ENCODE measurements at places on chromosomes 11 and 22.

DNA sequence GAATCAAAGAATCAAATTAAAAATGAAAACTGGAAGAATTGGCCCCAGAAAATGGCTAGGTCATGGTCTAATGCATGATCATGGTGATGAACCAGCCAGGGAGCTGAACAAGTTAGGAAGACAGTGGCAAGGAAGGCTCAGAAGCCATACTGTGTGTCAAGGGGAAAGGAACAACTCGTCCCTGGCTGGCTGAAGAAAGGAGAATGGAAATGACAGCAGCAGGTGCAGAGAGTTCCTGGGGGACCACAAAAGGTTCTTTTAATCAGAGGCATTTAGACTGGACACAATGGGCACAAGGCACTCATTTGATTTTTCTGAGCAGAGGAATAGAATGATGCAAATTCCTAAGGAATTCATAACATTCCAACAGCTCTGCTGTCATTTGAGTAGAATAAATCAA, 209.9 kb downstream of the LARGE1 start:
- no peak for DNase-seq

- DNase-seq: no peak
Measured at GRCh38 chr11:28401446-28401845, 293.3 kb downstream of the METTL15 start.

DNA sequence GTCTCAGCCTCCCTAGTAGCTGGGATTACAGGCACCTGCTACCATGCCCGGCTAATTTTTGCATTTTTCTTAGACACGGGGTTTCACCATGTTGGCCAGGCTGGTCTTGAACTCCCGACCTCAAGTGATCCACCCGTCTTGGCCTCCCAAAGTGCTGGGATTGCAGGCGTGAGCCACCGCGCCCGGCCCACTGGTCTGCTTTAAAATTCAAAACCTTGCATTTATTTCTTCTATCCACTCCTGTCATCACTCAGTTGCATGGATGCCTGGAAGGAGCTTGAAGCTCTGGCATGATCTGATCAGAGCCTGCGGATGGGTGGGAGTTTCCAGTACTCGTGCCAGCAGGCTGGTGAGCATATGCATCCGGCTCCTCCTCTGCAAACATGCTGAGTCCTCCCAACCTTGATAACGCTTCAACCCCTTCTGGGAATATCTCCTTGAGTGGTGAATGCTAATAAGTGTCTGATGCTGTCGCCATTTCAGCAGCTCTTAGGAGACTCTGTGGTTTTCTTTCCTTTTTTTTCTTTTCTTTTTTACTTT, 39.6 kb downstream of the UBASH3B start:
- DNase-seq: no peak

DNA sequence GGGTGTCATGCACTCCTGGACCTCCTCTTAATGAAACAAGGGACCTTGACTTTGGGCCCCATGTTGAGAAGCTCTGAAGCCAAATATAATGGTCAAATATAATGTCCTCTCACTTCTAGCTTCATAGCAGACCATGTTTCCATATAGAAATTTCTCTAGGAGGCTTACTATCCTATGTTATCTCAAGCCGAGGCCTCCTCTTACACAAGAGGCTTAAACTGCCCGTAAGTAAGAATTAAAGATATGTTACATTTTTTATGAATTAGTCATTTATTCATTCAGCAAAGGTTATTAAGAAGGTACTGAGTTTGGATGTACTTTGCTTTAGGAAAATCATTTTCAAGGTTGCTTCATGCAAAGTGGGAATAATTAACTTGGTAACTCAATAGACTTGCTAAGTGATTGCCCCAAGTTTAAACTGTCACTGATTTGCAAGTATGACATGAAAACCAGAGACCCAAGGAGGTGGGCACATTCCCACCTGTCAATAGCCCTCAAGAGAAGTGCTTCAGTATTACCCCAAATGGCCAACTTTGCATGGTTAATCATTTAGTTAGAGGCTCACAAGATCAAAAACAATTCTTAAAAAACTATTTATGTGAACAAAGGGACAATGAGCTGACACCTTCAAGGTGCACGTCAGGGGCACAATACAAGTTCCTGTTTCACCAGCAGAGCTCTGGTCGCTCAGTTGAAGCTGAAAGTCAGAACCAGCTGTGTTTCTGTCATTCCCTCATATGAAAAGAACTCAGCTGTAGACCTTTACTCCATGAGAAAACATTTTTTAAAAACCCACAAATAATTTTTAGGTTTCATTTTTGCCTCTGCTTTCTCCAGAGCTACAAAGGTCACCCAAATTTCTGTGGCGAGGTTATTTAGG, 20.9 kb downstream of the BDNF start:
- DNase-seq: no peak

- peak; percentile 52 for DNase-seq
Measured at GRCh38 chr11:129846508-129847335, 31.1 kb downstream of the TMEM45B start.

DNA sequence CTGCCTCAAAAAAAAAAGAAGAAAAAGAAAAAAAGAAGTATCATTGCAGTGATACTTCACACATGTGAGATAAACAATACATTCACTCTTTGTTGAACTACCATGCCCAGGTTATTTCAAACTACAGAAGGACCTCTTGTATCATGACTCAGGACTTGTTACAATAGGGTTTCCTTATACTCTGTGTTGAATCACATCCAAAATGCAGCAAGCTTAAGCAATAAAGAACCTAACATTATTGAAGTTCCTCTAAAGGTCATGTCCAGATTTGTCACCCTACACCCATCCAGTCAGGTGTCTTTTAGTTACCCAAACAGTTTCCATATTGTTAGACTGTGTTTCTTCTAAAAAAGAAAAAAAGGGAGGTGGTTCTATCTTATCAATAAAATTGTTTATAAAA, 26.9 kb upstream of the ALKBH3 start:
- DNase-seq: no peak

GRCh38 chr11:114141863-114142580, 82.5 kb downstream of the ZBTB16 start:
- no peak for DNase-seq

DNA sequence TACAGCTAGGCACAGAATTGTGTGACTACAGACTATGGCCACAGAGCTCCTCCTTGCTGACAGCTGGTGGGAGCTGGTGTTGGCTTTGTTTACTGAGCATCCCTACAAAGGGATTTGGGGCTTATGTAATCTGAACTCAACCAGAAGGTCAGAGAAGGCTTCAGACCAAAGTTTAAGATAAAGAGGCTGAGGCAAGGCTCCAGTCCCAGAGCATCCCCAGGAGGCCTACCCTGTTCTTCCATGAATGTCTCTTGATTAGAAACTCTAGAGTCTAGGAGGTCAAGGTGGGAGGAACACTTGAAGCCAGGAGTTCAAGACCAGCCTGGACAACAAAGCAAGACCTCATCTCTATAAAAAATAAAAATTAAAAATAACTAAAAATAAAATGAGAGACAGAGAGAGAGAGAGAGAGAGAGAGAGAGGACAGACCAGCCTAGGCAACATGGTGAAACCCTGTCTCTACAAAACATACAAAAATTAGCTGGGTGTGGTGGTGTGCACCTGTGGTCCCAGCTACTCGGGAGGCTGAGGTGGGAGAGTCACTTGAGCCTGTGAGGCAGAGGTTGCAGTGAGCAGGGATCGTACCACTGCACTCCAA, 125.5 kb upstream of the SERPIND1 start:
- no peak for DNase-seq

DNA sequence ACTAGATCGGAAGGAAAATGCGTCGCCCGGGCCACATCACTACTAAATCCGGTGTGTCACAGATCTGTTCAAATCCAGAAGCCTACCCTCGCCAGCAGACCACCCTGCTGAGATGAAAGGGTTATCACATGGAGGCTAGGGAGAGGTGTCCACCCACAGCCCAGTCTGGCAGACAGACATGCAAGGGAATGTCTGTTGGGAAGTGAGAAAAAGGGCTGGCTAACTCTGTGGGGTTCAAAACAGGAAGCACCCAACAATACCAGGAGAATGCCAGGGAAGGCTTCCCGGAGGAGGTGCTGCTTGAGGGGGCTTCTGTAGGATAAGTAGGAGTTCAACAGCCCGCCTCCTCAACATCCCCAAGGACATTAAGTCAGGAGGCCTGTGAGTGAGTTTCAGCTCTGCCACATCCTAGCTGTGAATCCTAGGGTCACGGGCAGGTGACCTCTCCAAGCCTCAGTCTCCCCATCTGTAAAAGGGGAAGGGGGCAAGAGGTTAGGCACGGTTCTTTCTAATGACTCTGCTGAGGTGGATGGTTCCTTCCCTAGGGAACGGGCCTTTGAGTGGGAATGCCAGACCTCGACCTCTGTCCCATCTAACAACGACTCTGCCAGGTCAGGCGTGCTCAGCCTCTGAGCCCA, 1.1 kb downstream of the TPST2 start:
- no peak for DNase-seq

DNA sequence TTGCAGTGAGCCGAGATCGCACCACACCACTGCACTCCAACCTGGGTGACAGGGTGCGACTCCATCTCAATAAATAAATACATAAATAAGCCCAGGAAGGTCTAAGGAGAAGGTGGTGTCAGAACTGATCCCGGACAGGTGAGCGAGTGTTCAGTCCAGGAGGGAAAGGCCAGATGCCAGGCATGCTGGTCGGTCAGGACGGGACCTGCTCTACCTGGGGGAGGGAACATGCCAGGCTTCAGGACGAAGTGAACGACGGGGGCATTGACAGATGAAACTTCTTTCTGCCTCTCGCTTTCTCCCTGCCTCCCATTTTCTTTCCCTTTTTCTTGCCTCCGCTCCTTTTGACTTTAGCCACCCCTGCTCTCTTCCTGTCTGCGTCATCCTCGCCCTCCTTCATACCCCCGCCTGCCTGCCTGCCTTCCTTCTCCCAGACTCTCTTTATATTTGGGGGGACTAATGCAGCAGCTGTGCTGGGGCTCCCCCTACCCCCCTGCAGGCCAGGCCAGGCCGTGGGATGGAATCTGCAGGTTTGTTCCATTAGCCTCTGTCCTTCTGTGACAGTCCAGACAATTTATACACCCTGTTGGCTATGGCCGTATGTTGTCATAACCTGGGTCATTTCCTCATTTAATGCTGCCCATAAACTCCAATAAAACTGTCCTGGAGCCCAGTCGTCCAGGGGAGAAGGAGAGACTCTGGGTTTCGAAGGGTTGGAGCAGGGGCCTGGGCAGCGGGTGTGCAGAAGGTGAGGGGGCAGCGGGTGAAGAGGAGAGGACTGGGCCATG, 209.2 kb upstream of the TBCEL start:
- no peak for DNase-seq

GRCh38 chr11:86728562-86728961, 56.1 kb upstream of the ME3 start:
- DNase-seq: no peak

GRCh38 chr11:27701355-27702105, 1.3 kb upstream of the BDNF start:
- peak; percentile 42 for DNase-seq

GRCh38 chr11:100760744-100761143, 73.7 kb downstream of the ARHGAP42 start:
- DNase-seq: no peak

DNA sequence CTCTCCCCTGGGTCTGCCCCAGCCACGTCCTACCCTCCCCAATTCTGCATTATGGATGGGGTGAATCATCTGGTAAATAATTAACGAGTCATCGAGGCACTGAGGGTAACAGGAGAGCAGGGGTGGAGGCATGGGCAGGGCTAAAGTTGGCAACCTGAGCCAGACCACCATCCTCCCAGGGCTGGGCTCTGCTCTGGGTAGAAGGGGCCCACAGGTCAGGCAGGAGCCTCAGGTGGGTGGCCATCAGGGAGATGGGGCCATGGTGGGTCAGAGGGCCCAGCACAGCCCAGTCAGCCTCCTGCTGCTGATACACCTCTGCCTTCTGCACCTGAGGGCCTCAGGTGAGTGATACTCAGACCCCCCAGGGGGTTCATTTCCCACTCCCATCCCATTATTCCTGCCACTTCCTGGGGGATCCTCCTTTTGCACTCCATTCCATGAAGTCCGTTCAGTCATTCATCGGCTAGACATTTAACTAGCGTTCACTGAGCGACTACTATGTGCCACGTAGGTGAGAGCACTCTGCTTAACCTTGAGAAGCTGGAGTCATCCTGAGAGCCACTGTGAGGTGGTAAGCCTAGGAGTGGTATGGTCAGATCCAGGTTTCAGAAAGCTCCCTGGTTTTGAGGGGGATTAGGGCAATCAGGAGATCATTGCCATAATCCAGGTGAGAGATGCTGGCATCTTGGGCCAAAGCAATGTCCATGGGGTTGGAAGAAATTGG, at the start of gene VSIG10L2:
TSS of gene VSIG10L2 (plus strand) at position 248 of the 724 bp plus-strand sequence. CDS start at position 260, 12 bp downstream.
- DNase-seq: no peak

- no peak for DNase-seq
Measured at GRCh38 chr11:110026858-110027626, 66.2 kb upstream of the ZC3H12C start.

DNA sequence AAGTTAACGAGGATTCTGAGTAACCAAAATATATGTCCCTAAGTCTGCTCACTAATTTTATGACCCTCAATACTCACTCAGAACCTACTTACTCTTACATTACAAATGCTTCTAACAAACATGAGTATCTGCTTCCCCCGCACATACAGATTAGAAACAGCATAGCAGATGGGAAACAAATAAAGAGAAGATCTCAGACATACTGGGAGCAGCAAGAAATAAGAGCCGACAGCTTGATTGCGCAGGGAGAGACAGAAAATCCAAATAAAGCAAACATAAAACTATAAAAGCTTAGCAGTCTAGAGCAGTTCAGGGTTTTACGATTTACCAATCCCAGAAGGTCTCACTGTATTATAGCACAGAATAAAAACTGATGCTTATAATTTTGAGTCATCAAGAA, 89.1 kb upstream of the DBX1 start:
- DNase-seq: no peak

DNA sequence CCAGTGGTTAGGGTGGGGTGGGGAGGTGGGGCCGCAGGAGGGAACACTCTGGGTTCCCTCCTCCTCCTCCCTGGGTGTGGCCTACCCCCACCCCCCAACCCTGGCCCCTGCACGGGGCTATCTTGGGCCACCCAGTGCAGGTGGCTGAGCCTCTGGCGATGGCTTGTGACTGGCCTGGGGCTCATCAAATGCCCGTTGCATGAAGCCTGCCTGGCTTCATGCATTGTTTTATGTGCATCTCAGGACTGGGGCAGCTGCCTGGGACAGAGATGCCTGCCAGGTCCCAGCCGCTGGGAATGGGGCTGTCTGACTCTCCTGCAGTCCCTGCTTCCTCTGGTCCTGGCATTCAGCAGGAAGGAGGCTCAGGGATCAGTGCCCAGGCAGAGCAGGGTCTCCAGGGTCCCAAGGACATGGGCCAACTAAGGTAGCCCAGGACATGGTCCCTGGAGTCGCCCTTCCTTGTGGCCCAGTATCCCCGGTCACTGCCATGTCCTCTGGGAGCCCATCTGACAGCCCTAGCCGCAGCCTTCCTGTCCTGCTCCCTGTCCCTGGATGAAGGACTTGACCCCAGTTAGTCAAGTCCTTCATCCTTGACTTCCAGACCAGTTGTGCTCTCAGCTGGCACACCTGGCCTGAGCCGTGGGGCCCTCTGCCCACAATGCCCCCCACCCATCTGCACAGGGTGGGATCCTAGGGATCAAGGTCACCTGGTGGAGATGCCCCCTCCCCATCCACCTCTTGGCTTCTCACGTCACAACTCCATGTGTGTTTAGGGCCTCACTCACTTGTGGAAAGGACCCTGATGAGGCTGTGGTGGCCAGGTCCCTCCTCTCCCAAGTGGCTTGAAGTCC, 112.1 kb upstream of the FGF3 start:
- DNase-seq: no peak
